T-helper 9 cell (primary cell): ENCODE measurements at places on chromosomes 4 and X.

- DNase-seq: no peak
Observed at GRCh38 chr4:6619466-6620255, 20.8 kb upstream of the MRFAP1 start.

GRCh38 chrX:150844016-150844415 is 54.5 kb downstream of the CD99L2 start:
- DNase-seq: no peak

DNA sequence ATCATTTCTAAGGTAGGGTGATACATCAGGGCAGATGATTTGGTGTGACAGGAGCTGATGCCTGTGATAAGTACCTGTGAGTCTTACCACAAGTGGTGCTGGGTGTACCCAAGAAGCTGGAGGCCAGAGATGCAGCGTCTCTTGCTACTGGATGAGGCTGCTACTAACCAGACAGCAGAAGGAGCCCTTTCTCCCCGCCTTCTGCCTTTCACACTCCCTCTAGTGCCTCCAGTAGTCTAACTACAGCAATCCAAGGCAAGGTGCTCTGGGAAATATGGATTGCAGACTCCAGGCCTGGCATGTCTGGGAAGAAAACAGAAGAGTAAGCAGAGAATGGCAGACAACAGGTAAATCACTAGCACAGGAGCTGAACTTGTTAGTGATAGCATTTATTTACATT is 470.8 kb downstream of the NKX6-1 start:
- DNase-seq: no peak

DNA sequence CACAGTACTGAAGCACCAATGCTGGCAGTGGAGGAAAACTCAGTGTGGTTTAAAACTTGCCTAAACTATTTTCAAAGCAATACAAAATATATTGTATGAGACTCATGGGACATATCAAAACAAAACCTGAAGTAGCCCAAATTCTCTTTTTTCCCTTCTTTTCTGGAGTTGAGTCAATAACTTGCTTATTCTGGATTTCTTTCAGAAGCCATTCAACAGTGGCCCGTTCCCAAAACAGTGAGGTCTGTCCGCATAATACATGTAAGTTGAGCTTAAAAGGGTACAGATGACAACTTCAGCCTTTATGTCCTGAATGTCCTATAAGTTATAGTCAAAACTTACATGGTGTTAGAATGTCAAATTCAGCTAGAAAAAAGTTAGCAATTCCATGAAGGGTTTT is 100.8 kb downstream of the SHISA3 start:
- no peak for DNase-seq

- no peak for DNase-seq
Observed at GRCh38 chr4:176320976-176321361, 1.2 kb downstream of the SPCS3 start.

- no peak for DNase-seq
Observed at GRCh38 chr4:15402974-15403373, 24.9 kb upstream of the C1QTNF7 start.

- DNase-seq: no peak
Observed at GRCh38 chrX:137058339-137059127, 24.7 kb upstream of the GPR101 start.

DNA sequence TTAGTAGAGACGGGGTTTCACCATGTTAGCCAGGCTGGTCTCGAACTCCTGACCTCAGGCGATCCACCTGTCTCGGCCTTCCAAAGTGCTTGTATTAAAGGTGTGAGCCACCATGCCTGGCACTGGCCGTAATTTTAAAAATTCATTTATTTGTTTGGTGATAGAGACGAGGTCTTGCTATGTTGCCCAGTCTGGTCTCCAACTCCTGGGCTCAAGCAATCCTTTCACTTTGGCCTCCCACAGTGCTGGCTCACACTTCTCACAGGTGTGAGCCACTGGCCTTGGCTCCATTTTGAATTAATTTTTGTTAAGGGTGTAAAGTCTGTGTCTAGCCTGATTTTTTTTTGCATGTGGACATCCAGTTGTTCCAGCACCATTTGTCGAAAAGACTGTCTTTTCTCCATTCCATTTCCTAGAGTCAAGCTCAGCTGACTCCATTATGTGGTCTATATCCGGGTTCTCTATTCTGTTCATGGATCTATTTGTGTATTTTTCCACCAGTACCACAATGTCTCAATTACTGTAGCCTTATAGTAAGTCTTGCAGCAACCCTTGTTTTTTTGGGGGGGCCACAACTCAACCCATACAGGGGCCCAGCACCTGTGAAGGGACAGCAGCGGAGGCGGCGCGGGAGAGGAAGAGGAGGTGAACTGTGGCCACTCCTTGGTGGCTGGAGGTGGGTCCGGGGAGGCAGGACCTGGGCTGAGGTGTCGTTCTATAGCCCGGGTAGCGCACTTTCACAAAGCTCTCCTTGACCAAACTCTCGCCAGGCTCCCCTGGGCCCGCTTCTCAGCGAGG is 1.5 kb upstream of the NSD2 start:
- DNase-seq: no peak

DNA sequence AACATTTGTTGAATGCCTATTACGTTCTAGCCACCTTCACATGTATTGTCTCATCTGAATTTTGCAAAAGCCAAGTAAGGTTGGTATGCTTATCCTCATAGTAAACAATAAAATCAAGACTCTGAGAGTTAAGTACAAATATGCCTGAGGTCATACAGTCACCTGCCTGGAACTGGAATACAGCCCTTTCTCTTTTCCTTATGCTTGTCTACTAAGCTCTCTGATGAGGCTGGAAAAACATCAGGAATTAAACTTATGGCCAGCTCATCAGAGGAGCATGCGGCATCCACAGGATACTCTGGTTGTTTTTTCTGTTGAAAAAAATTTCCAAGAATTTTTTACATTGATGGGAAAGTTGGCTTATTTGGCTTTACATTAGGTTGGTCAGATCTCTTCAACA is 35.5 kb downstream of the NCAPG start:
- no peak for DNase-seq

DNA sequence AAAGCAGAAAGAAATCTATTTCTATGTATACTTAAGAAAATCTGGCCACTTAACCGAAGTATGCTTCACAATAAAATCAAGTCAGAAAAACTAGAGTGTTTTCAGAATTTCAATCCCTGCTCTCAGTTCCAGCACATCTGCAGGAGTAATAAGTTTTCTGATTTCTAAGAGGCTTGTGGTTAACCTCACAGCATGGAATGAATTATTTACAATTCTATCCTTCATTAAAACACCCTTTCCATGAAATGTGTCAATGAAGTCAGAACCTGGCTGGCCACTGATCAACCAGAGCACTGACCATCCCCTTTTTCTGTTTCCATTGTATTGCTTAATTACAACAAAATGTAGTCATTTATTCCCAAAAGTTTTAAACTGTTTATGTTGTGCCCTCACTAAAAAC is 781.4 kb upstream of the INTU start:
- no peak for DNase-seq

DNA sequence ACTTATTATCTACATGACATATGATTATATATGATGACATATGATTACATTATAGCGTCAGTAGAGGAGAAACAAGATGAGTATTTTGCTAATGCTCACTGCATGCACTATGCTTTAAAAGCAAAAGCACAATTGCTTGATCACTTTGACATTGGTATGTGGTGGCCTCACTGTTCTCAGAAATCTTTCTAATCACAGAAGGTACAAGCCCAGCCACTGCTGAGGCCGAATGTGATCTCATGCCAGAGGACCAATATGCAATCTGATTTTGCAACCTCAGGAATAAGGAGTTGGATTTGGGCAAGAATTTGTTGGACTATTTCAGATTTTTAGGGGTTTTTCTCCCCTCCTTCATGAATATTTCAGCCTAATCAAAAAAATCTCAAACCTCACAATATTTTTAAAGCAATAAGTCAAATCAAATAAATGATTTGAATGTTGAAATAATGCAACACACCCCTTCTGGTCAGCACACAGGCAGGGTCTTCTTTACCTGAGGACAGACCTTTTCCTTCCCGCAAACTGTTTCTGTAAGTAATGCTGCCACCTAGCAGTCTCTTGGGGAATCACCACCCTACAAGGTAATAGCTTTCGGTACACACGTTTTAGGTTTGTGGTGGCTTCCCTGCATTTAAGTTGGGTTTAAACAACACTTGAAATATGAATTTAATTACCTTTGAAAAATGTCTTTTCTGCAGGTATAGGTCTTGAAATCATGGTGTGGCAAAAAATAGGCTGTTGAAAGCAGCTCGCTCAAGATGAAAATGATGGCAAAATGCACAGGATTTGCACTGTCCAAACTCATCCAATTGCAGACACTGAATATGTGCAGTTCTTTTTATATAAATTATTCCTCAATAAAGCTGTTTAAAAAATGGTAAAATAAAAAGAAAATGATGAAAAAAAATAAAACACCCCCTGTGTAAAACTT is 4.8 kb upstream of the CXCL13 start:
- DNase-seq: no peak

- DNase-seq: no peak
Observed at GRCh38 chr4:185165605-185166063, 22.6 kb downstream of the SLC25A4 start.

DNA sequence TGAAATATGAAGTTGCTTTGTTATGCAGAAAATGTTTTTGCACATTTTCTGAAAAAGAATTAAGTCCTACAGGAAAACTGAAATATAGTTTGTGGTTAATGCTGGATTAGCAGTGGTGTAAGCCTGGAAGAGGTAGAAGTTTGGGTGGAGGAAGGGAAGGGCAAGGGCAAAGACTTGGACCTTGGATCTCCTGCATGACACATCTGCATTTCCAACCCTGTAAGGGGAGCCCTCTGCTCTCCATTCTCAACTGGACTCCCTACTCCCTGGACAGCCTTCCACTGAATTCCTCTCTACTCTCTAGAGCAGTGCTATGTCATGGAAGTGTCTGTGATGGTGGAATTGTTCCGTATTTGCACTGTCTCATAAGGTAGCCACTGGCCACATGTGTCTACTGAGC is 4.6 kb downstream of the CASP6 start:
- DNase-seq: no peak

DNA sequence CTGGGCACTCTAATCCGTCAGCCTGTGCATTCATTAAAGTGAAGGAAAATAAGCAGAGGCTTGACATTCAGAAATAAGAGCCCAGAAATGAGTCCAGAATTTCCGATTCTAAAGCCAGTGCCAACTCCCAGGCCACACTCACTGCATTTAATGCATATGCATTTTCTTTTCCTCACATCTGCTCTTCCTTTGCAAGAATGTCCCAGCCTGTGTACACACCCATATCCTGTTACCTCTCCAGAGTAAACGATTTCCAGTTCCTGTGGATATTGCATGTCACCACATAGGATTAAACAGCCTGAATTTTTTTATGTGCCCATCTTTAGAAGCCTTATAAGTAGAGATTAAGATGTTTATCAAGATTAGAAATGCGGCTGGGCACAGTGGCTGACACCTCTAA is 27.5 kb downstream of the ARX start:
- no peak for DNase-seq

DNA sequence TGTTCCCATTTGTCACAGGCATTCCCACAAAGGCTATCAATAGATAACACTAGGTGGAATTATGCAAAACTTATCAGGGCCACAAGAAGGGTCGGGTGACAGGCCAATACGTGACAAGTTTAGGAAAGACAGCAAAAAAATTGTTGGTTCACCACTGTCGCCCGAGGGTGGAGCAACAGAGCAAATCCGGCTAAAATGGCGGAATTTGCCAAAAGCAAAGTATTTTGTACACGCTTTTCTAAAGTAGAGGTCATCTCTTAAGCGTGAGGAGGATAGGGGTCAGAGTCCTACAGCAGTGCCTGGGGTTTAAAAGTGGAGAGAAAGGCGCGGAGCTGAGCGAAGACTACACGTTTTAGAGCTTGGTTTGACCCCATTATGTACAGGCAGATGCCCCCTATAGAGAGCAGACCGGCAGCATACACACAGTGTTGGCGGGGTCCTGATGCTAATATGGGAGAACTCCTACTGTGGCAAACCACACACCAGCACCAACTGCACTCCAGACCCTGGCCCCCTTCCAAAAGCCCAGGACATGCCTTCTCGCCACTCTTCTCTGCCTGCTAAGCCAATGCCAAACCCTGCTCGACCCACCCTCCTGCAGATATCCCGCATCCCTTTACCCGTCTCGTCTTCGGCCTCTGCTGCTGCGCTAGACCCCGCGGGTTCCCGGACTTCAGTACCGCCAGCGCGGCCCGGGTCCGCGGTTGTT is 733 bp downstream of the CCNA2 start:
- DNase-seq: peak; percentile 10

DNA sequence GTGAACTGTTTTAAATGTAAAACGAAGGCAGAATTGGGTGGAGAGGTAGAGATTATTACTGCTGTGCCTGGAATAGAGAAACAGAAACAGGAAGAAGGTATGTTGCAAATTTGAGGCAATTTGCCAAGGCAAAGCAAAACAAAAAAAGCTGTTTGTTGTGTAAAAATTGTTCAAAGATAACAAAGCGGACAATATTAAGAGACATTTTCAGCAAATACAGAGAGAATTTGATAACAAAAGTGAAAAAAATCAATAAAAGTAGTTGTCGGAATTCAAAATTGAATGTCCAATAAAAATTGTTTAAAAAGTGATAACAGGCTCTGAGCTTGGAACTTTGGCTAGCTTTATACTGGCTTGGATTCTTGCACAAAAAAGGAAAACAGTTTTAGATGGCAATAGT is 14.4 kb upstream of the SMS start:
- no peak for DNase-seq

DNA sequence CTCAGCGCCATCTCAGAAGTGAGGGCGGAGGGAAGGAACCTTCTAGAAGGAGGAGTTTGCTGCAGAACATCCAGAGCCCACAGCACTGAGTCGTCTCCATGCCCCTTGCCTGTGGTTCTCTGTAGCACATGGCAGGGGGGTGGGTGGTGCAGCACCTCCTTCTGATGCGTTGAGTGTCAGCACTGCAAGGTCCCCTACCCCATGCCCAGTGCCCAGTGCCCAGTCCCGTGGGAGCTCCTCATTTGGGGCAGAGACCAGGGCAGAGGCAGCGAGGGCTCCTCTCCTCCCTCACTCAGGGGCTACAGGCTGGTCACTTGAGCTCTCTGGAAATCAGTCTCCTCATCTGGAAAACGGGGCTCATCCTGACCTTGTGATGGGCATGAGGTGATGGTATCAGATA is 78.1 kb downstream of the HTRA3 start:
- no peak for DNase-seq

- no peak for DNase-seq
Observed at GRCh38 chr4:2291705-2292645, 30.1 kb upstream of the MXD4 start.

DNA sequence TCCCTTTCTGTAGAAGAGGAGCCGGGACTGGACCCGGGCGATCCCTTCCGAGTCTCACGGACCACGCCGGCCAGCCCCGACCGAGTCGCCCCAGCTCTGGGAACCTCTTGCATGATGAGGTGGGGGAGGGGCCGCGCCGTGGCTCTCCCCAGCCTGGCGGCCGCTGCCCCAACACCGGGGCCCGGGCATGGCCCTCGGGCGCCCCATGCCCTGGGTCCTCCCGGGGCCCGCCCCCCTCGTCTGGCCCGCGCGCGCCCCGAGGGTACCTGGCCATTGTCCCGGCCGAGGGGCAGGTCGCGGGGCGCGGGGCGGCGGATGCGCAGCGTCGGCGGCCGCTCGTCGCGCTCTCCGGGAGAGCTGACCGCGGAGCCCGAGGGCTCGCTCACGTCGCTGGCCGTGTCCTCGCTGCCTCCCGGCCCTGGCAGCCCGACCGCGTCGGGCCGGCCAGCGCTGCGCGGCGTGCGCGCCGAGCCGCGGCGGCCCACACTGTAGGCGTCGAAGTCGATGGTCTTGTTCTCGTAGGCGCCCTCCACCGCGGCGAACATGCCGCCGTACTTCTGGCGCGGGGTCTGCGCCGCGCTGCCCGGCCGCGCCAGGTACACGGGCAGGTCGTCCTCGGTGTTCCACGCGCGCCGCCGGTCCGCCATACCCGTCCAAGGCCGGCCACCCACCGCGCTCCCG is 423 bp downstream of the CRMP1 start:
- no peak for DNase-seq

GRCh38 chr4:111678479-111678878 is 466.8 kb upstream of the FAM241A start:
- no peak for DNase-seq
